ENCODE measurements at places on chromosomes 16 and 17.

GRCh38 chr17:57442401-57442823, 186.1 kb downstream of the MSI2 start:
- no peak for DNase-seq

GRCh38 chr17:79802039-79802735, 5.3 kb upstream of the CBX8 start:
- no peak for DNase-seq

DNA sequence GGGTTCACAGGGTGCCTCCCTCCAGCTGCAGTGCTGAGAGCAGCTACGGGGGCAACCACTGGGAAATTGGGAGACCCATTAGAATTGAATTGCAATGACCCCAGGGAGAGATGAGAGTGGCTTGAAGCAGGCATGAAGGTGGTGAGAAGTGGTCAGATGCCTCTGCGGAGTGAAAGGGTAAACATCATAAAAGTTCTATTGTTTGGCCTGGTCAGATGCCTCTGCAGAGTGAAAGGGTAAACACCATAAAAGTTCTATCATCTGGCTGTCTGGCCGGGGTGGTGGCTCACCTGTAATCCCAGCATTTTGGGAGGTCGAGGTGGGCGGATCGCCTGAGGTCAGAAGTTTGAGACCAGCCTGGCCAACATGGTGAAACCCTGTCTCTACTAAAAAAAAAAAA, 53.5 kb downstream of the TNFRSF13B start:
- no peak for DNase-seq

DNA sequence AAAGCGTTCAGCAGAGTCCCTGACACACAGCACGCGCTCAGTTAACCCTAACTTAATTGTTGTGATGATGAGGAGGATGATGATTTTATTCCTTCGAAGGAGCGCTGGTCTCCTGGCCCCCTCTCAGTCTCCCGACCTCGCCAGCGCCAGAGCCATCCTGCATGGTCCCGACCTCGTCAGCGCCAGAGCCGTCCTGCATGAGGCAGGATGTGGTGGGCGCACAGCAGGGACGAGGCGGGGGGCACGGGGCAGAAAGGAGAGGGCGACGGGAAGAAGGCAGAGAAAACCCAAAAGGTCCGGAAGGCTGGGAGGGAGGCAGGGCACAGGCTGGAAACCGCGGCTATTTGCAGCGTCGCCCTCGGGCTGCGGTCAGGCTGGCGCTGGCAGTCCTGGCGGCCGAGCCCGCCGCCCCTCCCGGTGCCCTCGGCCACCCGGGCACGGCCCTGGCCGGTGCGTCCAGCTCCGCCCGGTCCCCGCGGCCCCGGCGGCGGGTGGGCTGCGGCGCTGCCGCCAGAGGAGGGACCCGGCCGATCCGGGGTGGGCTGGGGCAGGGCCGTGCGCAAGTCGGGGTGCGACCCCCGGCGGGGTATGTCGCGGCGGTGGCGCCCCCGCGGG, 3.0 kb upstream of the TAC4 start:
- DNase-seq = no peak

DNA sequence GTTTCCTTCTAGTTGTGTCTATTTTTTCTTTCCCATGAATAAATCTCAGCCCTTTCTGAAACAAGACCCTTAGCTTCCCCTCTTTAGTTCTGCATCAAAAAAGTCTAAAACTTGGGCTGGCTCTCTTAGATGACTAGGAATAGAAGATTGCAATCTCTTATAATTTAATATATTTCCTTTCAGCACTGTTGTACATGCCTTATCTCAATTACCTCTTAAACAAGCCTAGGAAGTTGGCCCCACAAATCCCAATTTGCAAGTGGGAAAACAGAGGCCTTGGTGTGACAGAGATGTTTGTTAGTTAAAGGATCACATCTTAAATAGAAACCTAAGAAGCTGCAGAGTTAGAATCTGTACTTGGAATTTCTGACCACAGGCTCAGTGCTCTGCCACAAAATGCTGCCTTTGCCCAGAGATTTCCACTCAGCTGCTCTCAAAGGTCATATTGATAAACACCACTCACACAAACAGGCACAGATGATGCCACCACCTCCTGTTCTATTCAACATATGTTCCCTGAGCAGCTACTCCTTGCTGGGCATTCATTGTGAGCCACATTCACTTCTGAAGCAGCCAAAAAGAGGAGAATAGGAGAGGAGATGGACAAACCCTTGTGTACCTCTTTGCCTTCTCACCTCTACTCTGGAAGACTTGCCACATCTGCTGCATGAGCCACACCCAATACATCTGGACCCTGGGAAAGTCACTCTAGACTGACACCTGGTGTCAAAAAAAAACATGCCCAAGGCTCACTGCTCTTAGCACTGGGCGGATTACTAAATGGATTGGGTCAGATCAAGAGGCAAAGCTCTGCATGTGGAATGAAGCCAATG, 5.5 kb downstream of the CCDC182 start:
- DNase-seq = no peak

GRCh38 chr16:1199347-1200013, 25.6 kb downstream of the TPSG1 start:
- DNase-seq = no peak

DNA sequence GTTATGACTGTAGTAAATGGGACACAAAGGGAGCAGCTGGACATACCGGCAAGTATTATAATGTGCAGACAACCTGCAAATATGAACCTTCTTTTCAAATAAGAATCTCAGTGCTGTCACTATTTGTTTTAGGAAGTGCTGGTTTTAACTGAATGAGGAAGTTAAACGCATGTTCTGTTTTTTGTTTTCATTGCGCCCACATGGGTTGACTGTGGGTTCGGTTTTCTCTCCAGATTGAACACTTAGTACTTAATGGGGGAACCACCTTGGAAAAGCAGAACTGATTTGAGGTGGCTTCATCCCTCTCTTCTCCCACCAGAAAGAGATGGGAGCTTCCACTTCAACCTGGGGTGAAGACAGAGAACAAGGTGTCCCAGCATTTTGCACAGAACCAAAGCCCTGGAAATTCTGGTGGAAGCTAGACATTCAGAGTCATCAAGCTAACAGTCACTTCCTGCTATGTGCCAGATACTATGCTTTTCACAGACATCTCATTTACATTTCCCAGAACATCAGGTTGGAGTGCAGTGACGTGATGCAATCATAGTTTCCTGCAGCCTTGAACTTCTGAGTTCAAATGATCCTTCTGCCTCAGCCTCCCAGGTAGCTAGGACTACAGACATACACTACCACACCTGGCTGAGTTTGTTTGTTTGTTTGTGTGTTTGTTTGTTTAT, 149.8 kb downstream of the CDH13 start:
- no peak for DNase-seq

DNA sequence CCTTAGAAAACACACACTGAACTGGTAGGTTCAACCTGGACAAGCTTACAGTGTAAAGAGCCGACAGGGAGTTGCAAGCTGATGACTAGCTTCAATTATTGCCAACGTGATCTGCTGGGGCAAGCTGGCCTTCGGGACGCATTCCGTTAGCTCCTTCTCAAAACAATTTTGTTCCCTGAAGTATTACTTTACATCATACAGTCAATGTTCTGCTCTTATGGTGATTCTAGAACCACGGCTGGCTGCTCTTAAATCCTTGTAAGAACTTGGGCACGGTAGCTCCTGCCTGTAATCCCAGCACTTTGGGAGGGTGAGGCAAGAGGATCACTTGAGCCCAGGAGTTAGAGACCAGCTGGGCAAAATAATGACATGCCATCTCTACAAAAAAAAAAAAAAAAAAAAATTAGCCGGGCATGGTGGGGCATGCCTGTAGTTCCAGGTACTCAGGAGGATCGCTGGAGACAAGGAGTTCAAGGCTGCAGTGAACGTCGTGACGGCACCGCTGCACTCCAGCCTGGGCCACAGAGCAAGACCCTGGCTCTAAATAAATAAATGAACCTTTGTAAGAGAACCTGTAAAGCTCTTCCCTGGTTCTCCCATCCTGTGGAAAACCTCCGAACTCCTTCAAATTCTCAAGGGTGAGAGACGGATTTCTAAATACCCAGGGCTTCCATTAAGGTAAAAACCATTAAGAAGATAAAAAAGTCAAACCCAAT, 2.0 kb downstream of the CDIP1 start:
- no peak for DNase-seq

- no peak for DNase-seq
Observed at GRCh38 chr17:59680314-59680713, 26.9 kb downstream of the PTRH2 start.
